Osteoblast (primary cell): ENCODE measurements at places on chromosomes 12 and 14. TPM values are rescaled to one million over a fixed set of nuclear protein-coding genes. Genes with fewer than 3 reads are reported as not detected.

DNA sequence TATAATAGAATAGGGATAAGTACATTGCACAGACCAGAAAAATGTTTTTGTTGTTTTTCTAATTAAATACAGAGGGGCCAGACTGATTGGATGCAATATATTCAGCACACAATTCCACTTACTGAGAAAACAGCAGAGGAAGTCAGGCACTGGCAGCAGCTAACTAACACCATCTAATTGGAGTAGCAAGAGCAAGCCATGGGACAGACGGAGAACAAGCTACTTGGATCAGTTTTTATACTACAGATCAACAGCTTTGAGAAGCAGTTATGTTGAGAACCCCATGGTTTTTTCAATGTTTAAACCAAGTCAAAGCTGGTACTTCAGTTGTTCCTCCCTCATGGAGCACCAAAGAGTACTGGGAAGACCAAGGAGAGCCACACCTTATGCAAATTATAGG lies 1249.4 kb downstream of the LRFN5 start:
- no peaks in the 10 kb centered on the region for H3K4me1 ChIP-seq
- no peaks in the 10 kb centered on the region for H3K27me3 ChIP-seq
- DNase-seq, result no peak
- H3K36me3 ChIP-seq, result no peaks in the 10 kb centered on the region
- no peak overlapping the region for H3K27ac ChIP-seq

DNA sequence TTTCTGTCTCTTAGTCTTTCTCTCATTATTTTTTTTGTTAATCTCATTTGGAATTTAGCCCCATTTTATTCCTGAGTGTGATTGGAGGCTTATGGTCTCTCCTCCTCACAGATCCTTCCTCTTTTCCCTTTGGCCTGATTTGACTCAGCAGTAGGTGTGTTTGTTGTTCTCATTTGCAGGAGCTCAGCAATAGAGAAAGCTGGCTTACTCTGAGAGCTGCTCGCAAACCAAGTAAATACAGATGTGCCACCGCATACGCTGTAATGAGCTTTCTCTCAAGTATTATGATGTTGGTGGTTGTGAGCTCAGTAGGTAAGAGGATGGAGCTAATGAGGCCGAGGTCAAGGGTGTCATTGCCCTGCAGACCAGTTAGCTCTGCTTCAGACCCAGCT lies 206.5 kb downstream of the ETV6 start:
- no peaks in the 10 kb centered on the region for H3K27me3 ChIP-seq
- no peak for DNase-seq
- no peak overlapping the region for H3K27ac ChIP-seq
- H3K36me3 ChIP-seq, result peaks cover 25% of the 10 kb centered on the region
- no peak overlapping the region for H3K4me3 ChIP-seq

GRCh38 chr12:117013726-117014125 lies 85.5 kb downstream of the TESC start:
- peaks cover 12% of the 10 kb centered on the region for H3K4me1 ChIP-seq
- no peak overlapping the region for H3K27ac ChIP-seq
- H3K27me3 ChIP-seq, result no peaks in the 10 kb centered on the region
- DNase-seq, result no peak

GRCh38 chr12:114623737-114624136 lies 60.2 kb downstream of the TBX3 start:
- H3K36me3 ChIP-seq, result no peaks in the 10 kb centered on the region
- no peaks in the 10 kb centered on the region for H3K4me1 ChIP-seq
- no peak overlapping the region for H3K27ac ChIP-seq
- DNase-seq, result no peak

The CEBPE gene
- not detected in 2 replicates for total RNA-seq

The EID3 gene
- 14.4 and 19.2 TPM in 2 replicates for total RNA-seq

DNA sequence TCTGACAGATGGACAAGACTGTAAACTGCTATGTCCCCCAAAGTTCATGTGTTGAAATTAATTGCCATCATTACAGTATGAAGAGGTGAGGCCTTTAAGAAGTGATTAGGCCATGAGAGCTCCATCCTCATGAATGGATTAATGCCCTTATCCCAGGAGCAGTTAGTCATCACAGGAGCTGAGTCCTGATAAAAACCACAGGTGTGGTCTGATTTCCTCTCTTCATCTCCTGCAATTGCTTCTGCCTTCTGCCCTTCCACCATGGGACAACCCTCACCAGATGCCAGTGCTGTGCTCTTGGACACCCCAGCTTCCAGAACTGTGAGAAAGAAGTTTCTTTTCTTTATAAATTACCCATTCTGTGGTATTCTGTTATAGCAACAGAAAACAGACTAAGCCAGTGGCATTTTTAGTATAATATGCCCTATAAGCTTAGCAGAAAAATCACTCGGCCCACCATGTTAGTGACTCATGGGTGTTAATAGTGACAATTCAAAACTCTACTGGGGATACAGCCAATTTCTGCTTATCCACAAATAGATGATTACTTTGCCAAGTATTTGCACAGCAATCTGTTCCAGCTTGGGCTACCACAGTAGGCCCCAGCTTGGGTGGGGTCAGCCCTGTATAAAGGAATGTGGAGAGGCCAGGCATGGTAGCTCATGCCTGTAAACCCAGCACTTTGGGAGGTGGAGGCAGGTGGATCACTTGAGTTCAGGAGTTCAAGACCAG lies 129.0 kb upstream of the BCL2L14 start:
- peak; percentile 86 for DNase-seq
- peak overlapping the region; percentile 57 for H3K27ac ChIP-seq
- H3K36me3 ChIP-seq, result no peaks in the 10 kb centered on the region
- H3K27me3 ChIP-seq, result no peaks in the 10 kb centered on the region
- no peak overlapping the region for H3K4me3 ChIP-seq

DNA sequence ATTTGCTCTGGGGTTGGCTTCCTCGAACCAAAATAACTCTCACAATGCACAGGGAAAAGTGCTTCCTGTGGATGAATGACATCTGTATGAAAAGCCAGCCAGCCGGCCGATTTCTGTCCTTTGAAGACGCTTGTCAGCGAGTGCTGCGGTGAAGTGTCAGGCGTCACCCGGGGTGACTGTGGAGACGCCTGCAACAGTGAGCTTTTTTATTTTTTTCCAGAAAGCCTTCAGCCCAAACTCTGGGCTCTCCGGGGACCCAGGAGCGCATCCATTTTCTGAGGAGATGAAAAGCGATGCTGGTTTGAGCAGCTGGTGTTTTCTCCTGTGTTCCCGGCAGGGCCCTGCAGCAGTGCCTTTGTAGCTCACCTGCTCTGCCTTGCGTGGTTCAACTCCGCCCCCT lies 147.9 kb upstream of the MYL2 start:
- H3K36me3 ChIP-seq, result no peaks in the 10 kb centered on the region
- H3K27me3 ChIP-seq, result peaks cover 3% of the 10 kb centered on the region
- H3K27ac ChIP-seq, result no peak overlapping the region
- H3K4me3 ChIP-seq, result no peak overlapping the region
- H3K4me1 ChIP-seq, result no peaks in the 10 kb centered on the region

The FAM90A1 gene
- total RNA-seq, result not detected in 2 replicates

DNA sequence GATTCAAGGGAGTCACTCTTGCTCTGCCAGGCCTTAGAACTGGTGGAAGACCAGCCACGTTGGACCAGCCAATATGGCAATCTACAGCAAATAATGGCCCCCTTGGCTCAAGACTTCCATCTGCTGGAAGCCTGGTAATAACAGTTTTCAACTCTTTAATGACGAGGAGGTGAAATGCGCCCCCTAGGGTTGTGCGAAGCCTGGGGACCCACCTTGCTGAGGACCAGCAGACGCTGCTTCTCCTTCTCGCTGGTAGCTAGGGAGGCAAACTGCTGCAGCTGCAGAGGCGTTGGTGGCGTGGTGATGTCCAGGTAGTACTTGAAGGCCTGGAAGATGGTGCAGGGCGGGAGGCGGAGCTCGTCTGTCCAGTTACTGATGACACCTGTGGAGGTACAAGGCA lies 41.5 kb upstream of the FBXO21 start:
- no peaks in the 10 kb centered on the region for H3K27me3 ChIP-seq
- H3K36me3 ChIP-seq, result no peaks in the 10 kb centered on the region
- no peak overlapping the region for H3K4me3 ChIP-seq
- no peak for DNase-seq
- no peaks in the 10 kb centered on the region for H3K4me1 ChIP-seq

GRCh38 chr14:55711175-55711811 lies 131.3 kb downstream of the KTN1 start:
- peaks cover 3% of the 10 kb centered on the region for H3K27me3 ChIP-seq
- no peaks in the 10 kb centered on the region for H3K36me3 ChIP-seq
- no peak for DNase-seq
- H3K27ac ChIP-seq, result no peak overlapping the region

GRCh38 chr12:131618303-131618658 lies 92.6 kb upstream of the SFSWAP start:
- DNase-seq, result peak; percentile 55
- no peaks in the 10 kb centered on the region for H3K36me3 ChIP-seq
- no peaks in the 10 kb centered on the region for H3K4me1 ChIP-seq
- no peak overlapping the region for H3K27ac ChIP-seq

- no peak for DNase-seq
- H3K27ac ChIP-seq, result no peak overlapping the region
- H3K36me3 ChIP-seq, result no peaks in the 10 kb centered on the region
Measured at GRCh38 chr12:1878695-1879094, 39.8 kb downstream of the CACNA2D4 start.

DNA sequence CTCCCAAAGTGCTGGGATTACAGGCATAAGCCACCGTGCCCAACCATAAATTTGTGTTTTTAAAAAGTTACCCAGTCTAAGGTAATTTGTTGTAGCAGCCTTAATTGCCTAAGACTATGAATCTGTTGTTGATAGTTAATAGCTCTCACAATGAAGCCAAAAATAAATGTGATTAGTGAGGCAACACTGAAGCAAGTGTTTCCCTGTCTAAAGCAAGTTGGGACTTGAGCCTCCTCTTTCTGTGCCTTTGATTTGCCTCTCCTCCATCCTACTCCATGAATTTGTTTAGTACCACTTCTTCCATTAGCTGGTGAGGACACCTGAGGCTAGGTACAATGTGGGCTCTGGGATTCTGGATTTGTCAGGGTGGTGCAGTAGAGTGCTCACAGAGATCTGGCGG lies 36.8 kb downstream of the DAAM1 start:
- H3K36me3 ChIP-seq, result no peaks in the 10 kb centered on the region
- H3K27me3 ChIP-seq, result no peaks in the 10 kb centered on the region
- peaks cover 16% of the 10 kb centered on the region for H3K4me1 ChIP-seq
